SK-N-MC (cell line): ENCODE measurements at places on chromosomes 2 and 18.

DNA sequence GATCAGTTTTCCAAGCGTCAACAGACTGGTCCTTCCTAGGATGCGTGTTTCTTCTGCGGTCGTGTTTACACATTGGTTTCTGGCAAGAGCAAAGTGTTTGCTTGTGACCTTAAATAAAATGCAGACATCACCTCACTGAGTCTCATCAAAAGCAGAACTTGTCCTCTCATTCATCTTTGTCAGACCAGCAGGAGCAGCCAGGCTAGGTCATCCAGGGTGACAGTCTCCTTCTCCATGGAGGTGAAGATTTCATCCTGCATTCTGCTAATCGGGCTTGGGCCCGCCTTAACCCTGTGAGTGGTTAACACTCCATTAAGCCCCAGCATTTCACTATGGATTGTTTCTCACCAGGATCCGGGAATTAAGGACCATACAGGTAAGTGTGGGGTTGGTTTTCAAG, 64.2 kb upstream of the PID1 start:
- no peak for DNase-seq

GRCh38 chr2:18096836-18097405, 218.5 kb downstream of the KCNS3 start:
- DNase-seq = no peak

GRCh38 chr2:32479993-32480392, 123.2 kb downstream of the BIRC6 start:
- DNase-seq = no peak

DNA sequence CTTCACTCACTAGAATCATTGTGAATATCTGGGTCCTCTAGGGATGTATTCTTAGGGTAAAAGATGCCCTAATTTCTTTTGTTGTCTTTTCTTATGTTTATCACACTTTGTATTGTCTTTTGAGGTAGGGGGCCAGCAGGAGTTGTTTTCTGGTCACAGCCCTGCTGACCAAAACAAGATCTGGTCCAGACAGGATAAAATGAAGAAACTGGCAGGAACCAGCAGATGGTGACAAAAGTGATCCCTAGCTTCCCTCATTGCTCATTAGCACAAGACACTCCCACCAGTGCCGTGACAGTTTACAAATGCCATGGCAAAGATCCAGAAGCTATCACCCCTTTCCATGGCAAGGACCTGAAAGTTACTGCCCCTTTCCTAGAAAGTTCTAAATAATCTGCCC, 81.7 kb upstream of the CCDC85A start:
- no peak for DNase-seq

DNA sequence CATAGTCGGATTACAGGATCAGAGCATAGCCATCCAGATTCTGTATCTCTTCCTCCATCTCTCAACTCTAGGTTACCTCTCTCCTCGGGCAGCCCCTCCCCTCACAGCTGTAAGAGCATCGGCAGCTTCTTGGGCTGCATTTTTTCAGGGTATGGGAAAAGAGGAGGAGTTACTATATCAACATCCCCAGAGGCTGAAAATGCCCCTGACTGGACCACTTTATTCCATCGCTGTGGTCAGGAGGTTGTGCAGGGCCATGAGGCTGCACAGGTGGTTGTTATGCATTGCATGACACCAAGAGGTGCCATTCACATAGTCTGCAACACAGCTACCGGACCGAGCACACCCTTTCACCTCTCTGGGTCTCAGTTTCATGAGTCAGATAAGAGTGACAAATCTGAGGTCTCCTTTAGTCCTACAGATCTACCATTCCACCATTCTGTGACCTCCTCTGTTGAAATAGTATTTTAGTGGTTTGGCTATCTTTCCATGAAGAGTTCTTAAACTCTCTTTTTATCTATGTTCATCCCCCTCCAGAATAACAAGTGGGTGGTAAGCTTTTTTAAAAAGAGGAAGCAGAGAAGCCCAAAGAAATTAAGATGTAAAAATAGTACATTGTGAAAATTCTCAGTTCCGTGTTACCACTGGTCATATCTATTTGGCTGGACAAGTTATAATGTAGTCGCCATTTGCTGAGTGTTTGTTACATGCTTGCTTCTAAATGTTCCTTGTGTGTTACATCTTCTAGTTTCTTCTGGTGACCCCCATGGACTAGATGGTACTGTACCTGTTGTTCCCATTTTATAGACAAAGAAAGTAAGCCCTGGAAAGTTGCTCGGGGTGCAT, 56.6 kb upstream of the SLC1A4 start:
- DNase-seq = no peak

GRCh38 chr18:22337306-22337705, 80.4 kb downstream of the CTAGE1 start:
- no peak for DNase-seq

DNA sequence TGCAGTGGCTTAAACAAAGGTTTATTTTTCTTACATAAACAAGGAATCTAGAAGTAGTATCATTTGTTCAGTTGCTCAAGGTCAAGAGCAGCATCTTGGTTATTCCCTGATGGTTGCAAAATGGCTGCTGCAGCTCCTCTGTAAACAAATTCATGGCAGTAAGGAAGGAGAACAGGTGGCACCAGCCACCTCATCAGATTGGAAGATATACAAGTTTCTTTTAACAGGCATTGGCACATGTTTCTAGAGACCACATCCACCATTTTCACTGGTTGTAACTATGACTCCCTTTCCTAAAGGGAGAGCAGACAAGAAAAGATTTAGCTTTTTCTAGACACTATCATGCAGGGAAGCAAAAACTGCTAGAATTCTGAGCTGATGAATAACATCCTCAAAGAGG, 46.3 kb downstream of the PKDCC start:
- no peak for DNase-seq

- DNase-seq = peak; percentile 12
Observed at GRCh38 chr2:41414486-41415230, 633.2 kb upstream of the PKDCC start.

- no peak for DNase-seq
Observed at GRCh38 chr2:136110526-136110925, 7.4 kb downstream of the CXCR4 start.

DNA sequence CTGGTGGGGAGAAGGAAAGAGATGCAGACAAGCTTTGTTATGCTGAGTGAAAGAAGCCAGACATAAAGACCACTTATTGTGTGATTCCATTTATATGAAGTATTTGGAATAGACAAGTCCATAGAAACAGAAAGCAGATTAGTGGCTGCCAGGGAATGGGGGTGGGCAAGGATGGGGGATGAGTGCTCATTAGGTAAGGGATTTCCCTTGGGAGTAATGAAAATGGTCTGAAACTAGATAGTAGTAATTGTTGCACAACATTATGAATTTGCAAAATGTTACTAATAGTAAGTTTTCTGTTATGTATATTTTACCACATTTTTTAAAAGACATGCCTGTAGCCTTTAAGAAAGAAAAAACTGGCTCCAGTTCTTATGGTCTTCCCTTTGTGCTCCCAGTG, 154.9 kb downstream of the LNPK start:
- peak; percentile 35 for DNase-seq

GRCh38 chr2:121349721-121350401, 64.9 kb upstream of the TFCP2L1 start:
- DNase-seq = no peak

GRCh38 chr2:210555555-210555954, 844 bp upstream of the CPS1 start:
- no peak for DNase-seq

DNA sequence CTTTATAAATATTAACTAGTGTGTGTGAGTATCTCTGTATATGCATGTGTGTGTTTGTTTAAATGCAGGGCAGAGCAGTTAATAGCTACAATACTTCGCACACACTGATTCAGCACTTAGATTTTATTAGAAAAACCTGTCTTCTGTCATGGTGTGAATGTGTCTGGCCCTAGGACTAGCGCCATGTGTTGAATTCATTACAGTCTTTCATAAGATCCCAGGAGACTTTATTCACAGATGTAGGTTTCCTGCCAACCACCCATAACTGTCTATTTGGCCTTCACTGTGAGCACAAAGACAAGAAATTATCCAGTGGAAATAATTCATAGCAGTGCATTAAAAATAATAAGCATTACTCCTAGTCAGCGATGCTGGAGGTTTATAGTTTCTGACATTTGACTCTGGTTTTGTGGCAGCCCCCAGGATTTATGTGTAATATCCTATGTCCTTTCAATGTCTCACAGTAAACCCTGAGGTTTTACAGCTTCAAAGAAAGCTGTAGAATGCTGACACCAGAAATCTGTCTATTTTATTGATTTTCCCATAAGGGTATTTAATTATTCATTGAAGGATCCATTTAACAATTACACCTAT, 93.9 kb downstream of the ZNF804A start:
- peak; percentile 96 for DNase-seq

DNA sequence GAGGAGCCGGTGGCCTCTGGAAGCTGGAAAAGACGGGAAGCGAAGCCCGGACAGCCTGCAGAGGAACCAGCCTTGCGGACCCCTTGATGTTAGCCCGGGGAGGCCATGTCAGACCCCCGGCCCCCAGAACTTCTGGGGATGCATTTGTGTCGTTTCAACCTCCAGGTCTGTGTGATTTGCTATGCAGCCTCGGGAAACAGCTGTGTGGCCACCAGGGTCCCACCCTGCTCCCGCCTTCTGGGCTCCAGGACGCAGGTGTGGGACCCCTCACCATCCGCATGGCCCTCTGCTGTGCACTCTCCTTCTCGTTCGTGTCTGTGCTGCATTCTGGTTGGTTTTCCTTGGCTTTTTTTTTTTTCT, 13.3 kb downstream of the NEU4 start:
- DNase-seq = no peak
